ENCODE measurements at places on chromosomes 4 and X.

DNA sequence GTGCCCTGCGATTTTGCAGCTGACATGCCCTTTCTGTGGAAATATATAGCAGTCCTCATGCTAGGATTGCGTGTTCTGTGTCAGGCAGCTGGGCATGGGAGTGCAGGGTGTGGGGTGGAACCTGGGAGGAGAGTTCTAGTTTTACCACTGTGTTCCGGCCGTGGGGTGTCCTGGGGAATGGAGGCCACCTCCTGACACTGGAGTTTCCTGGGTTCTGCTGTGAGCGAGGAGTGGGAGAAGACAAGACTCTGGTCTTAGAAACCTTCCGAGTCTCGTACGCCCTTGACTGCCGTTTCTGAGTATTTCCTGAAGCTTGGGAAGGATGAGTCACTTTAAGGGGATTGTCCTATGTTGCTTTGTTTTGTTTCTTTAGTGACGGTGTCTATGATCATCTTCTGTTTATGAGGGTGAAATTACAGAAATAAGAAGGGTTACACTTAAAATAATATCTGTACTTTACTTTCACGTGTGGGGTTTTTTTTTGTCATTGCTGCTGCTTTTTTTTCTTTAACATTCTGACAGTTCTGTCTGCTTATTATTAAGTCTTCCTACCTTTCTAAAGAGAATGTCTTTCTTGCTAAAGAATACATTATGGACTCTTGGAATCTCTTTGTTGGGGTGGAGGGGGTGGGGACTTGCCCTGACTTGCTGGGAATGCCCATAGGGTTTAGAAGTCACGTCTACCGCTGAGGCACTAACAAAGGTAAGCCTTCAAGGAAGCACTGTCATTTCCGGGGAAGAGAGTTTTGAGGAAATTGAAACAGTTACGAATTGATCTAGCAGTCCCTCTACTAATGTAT lies 19.1 kb downstream of the CD99 start:
- DNase-seq, result no peak

DNA sequence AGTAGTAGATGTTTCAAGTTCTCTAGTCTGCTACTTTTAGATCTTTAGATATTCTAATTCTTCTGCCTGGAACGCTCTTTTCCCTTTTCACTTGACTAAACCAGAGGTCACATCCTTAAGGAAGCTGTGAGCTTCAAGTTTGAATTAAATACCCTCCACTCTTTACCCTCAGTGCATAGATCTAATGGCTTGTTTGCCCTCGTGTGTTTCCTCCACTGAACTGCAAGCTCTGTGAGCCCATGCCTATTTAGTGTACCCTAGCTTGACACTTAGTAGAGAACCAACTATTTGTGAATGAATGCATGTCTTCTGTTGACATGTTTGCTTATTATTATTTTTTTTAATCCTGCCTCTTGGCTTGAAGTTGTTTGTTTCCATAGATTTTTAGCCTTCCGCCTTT lies 138.3 kb downstream of the PDE5A start:
- no peak for DNase-seq

- no peak for DNase-seq
Observed at GRCh38 chr4:76584241-76585152, 149.5 kb downstream of the SHROOM3 start.

DNA sequence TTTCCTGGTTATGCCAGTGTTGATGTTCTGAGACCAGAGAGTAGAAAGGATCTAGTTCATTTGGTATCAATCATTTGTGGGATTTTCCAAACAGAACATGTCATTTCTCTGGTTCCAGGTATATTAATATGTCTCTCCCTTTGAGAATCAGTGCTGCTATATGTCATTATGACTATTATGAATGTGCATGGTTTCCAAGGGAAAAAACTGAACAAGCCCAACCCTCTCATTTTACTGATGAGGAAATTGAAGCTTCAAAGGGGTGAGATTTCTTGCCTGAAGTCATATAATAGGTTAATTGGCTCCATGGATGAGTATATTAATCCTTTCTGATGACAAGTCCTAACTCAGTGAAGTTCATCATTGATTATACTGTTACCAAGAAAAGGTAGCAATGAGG lies 31.9 kb downstream of the RUFY3 start:
- no peak for DNase-seq

DNA sequence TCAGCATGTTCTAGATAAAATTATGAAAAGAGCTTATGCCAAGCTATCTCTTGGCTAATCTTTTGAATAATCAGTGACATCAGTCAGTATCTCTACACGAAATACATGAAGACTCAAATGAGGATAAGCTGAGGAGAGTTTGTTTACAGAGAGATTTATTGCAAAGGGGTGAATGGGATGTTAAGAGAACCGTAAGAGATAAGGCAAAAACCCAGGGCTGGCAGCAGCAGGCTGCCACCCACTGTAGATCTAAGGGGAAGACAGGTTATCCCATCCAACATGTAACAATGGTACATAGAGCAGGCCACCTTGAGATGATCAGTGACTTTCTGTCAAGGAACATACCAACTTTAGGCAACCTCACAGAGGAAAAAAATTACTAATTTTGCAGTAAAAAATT lies 432.1 kb upstream of the NR3C2 start:
- no peak for DNase-seq

- no peak for DNase-seq
Observed at GRCh38 chr4:184021389-184021788, 116.3 kb downstream of the STOX2 start.

DNA sequence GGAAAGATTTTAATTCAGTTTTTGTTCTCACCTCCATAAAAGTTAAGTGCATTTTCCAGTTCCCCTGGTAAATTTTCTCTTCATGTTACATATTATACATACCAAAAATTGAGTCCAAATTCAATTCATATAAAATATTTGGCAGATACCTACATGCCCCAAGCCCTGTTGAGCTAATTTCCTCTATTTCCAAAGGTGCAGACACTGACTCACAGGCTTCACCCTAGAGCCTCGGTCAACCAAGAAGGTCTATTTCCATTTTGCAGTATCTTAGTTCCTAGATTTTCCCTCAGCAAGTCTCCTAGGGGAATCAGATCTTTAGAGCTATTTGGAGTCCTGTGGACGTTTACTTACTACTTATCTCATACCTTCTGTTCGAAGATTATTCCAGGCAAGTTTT lies 174.4 kb downstream of the TSPAN5 start:
- no peak for DNase-seq

- no peak for DNase-seq
Observed at GRCh38 chr4:99800332-99801004, 16.2 kb upstream of the DAPP1 start.

- no peak for DNase-seq
Observed at GRCh38 chr4:41125558-41126311, 88.6 kb downstream of the APBB2 start.

DNA sequence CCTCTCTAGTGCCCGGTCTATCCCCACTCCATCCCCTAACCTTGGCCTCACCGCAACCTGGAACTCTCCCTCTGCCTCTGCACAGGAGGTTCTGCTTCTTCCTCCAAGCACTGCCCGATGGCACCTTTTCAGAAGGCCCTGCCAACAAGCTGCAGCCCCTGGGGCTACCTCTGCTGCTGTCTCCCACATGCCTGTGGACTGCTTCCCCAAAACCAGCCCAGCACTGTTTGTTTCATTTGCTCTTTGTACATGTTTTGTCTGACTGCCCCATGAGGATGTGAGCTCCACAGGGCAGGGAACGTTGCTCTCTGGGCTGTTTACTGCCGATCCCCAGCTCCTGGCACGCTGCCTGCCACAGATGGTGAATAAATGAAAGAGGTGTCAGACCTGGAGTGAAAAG lies 85.4 kb downstream of the INTS6L start:
- no peak for DNase-seq

GRCh38 chr4:28179126-28179525 lies 1318.5 kb downstream of the STIM2 start:
- no peak for DNase-seq

GRCh38 chrX:155086961-155087735 lies 15.8 kb downstream of the BRCC3 start:
- no peak for DNase-seq

- no peak for DNase-seq
Observed at GRCh38 chr4:22637306-22637705, 55.4 kb upstream of the GBA3 start.

- DNase-seq, result no peak
Observed at GRCh38 chr4:76702440-76703122, 195.4 kb downstream of the SOWAHB start.

GRCh38 chr4:177313263-177313662 lies 3.6 kb downstream of the NEIL3 start:
- DNase-seq, result no peak

- no peak for DNase-seq
Observed at GRCh38 chrX:129123795-129124194, 399.5 kb downstream of the SMARCA1 start.

- no peak for DNase-seq
Observed at GRCh38 chr4:10017037-10017893, 4.0 kb downstream of the SLC2A9 start.

- no peak for DNase-seq
Observed at GRCh38 chr4:7600247-7600646, 165.5 kb upstream of the PSAPL1 start.

DNA sequence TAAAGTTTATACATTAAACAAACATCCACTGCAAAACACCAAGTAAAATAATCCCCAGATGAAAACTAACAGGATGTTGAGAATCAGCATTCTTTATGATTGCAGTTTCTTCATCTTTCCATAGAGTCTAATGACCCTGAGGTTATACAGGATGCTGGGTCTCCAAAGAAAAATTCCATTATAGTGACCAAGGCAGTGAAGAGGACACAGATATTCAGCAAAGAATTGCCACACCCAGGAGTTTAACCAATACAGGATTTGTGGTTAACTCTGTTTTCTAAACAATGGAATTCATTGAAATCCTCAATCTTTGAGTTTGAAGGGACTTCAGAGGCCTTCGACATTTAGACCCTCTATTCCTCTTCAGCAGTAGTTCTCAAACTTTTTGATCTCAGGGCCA lies 76.2 kb upstream of the ESX1 start:
- DNase-seq, result no peak

DNA sequence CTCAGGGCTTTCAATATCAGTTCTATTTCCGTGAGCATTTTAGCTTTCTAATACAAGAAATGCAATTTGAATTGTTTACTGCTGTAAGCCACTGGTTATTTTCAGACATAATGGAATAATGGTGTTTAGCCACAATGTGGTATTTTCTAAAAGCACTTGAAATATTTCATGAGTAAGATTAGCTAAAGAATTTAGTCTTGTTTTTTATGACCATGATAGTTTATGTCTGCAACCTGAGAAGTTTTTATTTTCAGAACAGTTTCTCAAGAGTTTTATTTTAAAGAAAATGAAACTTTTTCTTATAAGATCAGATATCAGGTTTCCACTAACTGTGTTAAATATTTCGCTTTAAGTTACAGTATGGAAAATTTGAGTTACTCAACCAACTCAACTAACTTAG lies 60.2 kb downstream of the SLIT2 start:
- DNase-seq, result no peak

DNA sequence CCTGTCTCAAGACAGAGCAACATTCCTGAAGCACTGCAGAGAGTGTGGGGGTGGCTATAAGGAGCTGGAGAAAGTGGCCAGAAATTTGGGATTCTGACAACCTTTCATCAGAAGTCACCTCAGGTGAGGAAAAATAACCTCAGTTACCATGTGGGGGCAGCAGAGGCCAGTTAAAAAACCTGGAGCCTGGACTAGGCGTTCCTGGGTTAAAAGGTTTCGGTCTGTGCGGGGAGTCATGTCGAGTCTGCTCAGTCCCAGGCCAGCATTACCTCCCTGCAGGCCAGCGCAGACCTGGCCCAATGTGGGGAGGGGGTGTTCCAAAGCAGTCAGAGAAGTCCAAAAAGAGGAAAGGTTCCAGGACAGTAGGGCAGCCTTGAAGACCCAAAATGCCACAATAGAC lies 10.9 kb upstream of the NALF2 start:
- no peak for DNase-seq

DNA sequence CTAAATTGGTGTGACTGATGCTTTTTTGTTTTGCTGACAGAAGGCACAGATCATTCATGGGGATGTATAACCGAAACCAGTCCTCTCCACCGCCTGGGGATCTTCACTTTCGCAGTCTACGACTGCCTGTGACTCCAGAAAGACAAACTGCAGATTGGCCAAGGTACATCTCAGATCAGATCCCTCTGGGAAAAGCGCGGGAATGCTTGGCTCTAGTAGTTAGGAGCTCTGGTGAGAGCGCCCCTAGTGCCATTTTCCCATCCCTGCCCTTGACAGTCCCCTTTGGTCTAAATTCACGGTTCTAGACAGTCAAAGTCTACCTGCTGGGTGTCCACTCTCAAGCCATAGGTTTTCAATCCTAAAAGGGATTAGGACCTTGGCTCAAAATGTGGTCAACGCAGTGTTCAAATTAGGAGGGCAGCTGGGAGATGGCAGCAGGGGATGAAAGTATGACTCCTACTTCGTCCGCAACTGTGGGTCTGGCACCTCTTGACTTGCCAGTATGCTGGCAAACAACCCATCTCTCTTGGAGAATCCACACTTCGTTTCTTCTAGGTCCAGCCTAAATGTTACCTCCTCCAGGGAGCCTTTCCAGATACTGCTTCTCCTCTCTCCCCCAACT lies 6.9 kb upstream of the HAND2 start:
- no peak for DNase-seq

GRCh38 chr4:128854433-128854832 lies 44.9 kb downstream of the JADE1 start:
- DNase-seq, result no peak

DNA sequence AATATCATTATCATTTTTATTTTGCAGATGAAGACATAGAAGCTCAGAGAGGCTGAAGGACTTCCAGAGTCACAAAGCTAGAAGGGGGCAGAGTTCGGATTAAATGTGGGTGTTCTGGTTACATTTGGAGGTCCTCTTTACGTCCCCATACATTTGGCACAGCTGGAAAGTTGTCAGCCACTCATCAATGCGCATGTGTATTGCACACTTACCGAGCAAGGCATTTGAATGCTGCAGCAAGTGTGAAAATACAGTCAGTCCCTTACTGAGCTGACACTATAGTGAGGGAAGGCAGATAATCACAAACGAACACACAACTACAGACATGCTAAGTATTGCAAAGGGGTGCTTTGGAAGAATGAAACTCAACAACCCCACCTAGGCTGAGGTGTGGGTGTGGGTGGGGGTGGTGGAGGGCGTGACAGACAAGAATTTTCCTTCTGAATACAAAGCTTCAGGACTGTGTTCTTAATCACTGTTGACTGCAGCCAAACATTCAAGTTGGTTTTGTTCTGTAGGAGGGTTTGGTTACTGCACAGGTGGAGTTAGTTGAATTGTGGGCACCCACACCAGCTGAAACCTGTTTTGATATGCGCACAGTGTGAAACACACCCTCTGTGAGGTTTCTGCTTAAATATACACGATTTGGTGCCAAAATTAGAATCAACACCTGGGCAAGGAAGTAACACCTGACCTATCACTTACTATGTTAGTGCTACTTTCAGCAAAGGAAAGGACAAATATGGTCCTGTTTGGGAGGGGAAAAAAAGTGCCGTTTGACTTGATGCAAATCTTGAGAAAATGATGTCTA lies 72.4 kb downstream of the COQ2 start:
- DNase-seq, result no peak

DNA sequence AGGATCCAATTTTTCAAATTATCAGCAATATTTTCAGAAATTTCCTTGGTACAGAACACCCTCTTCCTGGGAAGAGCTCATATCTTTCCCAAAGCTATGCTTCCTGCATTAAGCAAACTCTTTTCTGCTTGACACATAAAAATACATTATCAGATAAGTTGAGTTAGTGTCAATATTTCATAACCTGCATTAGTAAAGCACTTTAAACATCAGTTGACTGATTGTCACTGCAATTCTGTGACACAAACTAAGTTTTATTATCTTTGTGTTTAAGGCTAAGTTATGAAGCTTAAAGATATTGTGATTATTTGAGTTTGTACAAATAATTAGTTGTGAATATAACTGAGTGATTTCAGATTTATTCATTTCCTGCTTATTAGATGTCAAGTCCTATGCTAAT lies 1045.4 kb upstream of the GRID2 start:
- no peak for DNase-seq
